Stimulated activated CD8-positive, alpha-beta memory T cell treated with anti-CD3 and anti-CD28 coated beads, Interleukin-2, amount 100 ng/mL, for 1 hour (primary cell): ENCODE measurements at places on chromosomes 1 and 21.

DNA sequence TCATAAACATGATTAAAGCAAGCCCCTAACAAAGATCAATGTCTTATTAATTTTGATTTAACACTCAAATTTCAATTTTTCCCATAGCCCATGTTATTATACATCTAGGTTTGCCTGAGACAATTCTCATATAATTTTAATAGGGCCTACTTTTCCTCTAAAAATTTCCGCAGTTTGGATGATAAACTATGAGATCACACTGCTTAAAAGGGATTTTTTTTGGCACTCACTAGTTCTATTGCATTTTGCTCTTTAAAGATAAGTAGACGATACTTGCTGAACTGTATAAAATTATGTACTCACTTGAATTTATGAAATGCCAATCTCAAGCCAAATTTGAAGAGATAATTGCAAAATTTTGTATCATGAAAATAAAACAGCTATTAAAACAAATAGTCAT, 480.4 kb upstream of the ZRANB2 start:
- DNase-seq: no peak

GRCh38 chr1:203342192-203342940, 8.6 kb downstream of the FMOD start:
- DNase-seq: no peak

DNA sequence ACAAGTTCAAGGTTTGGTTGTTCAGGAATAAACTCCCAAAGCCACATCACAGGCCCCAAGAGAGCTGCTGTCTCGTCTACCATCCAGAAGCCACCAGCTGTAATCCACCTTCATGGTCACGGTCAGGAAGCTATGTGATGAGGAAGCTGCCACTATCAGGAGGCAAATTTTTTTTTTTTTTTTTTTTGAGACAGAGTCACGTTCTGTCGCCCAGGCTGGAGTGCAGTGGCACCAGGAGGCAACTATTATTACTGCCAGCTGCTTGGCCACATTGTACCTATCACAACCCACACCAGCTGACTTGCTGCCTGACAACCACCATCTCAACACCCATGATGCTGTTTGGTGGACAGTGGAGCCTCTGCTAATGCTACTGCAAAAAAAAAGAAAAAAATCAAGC, 124.1 kb downstream of the OMA1 start:
- DNase-seq: no peak

DNA sequence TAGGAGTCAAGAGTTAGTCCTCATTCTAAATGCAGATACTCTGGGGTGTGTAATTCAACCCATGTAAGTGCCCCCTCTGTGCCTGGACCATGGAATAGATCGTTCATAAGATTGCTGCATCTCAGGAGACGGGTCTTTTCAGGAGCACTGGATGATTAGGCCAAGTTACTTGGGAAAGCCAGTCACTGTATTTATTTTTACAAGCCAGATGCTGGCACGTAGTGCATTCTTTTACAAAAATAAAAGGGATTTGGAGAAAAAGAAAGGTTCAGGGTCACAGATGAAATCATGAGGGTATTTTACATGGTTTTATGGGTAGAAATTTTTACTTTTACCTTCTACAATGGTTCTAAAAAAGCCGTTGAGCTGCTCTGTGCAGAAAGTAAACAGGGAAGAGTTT, 102.6 kb upstream of the UBE2U start:
- DNase-seq: no peak

DNA sequence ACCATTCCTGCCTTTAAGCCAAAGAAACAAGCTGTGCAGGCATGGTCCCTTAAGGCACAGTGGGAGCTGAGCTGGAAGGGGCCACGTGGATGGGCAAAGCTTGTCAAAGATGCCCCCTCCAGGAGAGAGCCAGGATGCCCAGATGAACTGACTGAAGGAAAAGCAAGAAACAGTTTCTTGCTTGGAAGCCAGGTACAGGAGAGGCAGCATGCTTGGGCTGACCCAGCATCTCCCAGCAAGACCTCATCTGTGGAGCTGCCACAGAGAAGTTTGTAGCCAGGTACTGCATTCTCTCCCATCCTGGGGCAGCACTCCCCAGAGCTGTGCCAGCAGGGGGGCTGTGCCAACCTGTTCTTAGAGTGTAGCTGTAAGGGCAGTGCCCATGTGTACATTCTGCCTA, 1.3 kb upstream of the SLC50A1 start:
- DNase-seq: no peak

DNA sequence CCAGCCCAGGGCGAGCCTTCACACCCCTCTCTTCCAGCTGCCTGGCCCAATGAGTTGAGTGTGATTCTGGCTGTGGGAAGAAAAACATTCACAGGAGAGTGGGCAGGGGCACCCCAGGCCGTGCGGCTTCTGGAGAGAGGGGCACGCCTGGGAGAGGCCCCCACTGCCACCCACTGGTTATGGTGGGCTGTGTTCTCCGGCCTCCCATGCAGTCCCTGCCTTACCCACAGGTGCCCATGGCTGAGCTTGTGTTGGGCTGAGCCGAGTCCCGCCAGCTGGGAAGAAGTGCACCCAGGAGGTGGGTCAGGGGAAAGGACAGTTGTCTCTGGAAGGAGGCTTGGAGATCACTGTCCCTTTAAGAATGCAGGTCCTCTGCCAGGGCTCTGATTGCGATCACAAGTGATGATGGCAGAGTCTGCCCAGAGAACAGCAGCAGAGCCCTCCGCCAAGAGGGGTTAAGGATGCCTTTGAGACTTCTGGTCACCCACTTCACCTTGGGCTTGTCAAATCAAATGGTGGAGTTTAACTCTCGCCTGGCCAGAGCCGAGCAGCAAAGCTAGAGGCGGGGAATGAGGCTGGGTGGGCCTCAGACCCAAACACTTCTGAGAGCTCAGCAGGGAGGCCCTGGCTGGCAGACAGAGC, 124.7 kb upstream of the ARHGEF16 start:
- DNase-seq: no peak

- DNase-seq: no peak
These were observed 153.0 kb downstream of the TNFSF18 start for GRCh38 chr1:172897738-172898137.

- DNase-seq: no peak
These were observed 35.2 kb downstream of the RGL1 start for GRCh38 chr1:183840140-183840539.

GRCh38 chr1:36849956-36850355, 184.4 kb downstream of the GRIK3 start:
- DNase-seq: no peak

DNA sequence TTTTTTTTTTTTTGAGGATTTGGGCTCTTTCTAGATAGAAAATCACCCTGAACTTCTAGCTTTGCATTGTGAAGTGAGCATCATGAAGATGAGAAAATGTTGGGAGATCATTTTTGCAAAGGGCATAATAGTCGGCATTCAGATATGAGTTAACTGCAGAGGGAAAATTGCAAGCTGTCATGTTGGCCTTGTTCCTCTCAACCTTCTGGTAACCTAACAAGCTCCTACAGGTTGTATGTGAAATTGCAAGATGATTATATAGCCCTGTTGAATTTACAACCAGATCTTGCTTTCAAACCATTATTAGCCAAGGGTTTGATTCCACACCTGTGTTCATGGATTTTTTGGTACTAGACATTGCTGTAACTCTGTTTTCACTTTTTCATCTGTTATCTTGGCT, 2.2 kb downstream of the ELOA start:
- DNase-seq: no peak

GRCh38 chr1:114753143-114753542, 4.6 kb downstream of the CSDE1 start:
- no peak for DNase-seq

DNA sequence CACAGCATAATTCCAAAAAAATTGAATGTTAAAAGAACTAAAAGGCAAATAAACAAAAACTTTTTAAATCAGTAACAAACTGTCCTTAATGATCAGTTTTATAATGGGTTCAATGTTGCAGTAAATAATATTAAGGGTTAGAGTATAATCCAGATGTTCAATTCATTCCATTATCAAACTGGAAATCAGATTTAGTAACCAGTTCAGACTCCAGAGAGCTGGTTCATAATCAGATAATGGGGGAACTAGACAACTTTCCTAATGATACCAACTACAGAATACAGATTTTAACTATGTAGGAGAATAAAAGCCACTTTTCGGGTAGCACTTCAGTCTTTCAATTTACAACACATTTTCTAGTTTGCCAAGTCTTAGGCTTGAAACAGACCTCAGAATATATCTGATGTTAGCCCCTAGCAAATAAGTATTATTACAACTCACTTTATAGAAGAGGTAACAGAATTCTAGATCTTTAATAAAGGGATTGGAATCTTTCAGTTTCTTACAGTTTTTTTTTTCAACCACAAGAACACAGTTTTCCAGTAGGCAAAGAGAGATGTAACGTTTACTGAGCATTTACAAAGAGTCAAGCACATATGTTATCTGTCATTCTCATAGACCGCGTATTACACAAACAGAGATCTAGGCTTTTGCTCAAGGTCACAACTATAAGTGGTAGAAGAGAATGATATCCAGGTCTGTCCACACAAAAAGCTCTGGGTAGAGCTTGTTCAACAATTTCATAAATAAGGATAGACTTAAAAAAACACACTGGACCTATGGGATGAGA, 1.9 kb upstream of the DCAF6 start:
- DNase-seq: no peak

- DNase-seq: no peak
These were observed 108.1 kb upstream of the EDN2 start for GRCh38 chr1:41592451-41593125.

- DNase-seq: no peak
These were observed 629 bp downstream of the CTNNBIP1 start for GRCh38 chr1:9909234-9910046.

- no peak for DNase-seq
These were observed 2.2 kb downstream of the APP start for GRCh38 chr21:26168371-26168770.

DNA sequence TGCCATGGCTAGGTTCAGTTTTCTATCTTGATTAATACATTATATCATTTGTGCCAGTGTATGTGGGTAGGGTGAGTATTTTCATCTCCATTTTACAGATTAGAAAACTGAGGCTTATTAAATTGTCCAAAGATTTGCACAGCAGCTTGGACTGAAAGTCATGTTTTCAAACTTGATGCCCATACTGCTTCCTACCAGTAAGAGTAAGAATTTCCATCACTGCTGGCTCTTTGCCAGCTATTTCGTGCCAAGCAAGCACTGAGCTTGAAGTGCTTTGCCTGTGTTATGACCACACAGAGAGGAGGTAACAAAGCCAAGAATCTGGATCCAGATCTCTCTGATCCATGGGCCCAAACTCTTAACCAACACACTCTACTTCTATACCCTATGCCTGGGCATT, 295.0 kb downstream of the VAV3 start:
- DNase-seq: no peak

DNA sequence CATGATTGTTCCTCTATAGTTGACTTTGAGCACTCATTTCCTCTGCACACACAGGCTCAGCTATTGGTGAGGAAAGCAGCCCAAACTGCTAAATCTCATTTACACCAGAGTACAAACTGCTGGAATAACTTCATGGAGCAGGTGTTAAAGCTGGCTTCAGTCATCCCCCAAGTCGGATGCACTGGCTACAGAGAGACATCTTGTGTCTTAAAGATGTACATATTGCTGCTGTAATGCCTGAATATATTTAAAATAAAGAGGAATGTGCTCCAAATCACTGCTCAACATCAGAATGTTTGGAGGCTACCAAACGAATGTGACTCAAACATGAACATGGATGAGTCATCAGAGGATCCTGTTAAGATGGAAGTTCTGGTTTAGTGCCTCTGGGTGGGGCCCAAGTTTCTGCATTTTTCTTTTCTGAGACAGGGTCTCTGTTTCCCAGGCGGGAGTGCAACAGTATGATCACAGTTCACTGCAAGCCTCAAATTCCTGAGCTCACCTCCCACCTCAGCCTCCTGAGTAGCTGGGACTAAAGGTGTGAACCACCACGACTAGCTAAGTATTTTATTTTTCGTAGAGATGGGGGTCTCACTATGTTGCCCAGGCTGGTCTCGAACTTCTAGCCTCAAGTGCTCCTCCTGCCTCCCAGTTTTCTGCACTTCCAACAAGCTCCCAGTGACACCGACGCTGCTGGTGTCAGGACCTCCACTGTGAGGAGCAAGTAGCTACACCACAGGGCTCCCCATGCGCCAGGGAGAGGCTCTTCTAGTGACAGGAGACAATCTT, 79.0 kb upstream of the KRTAP19-8 start:
- DNase-seq: no peak

- DNase-seq: no peak
These were observed 243.0 kb upstream of the GJB5 start for GRCh38 chr1:34511802-34512201.

GRCh38 chr1:246690100-246690499, 34.1 kb upstream of the SCCPDH start:
- no peak for DNase-seq

DNA sequence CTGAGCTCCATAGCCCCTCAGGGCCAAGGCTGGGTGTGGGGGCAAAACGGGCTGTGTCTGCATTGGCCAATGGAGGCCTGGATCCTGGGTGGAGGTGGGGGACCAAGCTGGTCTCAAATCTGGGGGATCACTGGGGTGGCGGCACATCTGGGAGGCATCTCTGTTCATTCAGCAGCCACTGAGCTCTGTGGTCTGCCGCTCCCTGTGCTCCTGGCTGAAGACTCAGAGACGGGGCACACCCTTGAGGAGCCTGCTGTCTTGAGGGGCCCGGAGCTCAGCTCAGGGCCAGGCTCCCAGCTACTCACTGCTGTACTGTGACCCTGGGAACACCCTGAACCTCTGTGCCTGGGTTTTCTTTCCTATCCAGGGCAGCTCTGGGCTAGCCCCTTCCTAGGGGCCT, 90.3 kb upstream of the WNT4 start:
- DNase-seq: no peak

- DNase-seq: no peak
These were observed 12.2 kb downstream of the TRABD2B start for GRCh38 chr1:47985018-47985417.
